ENCODE measurements at places on chromosomes 6 and 20.

DNA sequence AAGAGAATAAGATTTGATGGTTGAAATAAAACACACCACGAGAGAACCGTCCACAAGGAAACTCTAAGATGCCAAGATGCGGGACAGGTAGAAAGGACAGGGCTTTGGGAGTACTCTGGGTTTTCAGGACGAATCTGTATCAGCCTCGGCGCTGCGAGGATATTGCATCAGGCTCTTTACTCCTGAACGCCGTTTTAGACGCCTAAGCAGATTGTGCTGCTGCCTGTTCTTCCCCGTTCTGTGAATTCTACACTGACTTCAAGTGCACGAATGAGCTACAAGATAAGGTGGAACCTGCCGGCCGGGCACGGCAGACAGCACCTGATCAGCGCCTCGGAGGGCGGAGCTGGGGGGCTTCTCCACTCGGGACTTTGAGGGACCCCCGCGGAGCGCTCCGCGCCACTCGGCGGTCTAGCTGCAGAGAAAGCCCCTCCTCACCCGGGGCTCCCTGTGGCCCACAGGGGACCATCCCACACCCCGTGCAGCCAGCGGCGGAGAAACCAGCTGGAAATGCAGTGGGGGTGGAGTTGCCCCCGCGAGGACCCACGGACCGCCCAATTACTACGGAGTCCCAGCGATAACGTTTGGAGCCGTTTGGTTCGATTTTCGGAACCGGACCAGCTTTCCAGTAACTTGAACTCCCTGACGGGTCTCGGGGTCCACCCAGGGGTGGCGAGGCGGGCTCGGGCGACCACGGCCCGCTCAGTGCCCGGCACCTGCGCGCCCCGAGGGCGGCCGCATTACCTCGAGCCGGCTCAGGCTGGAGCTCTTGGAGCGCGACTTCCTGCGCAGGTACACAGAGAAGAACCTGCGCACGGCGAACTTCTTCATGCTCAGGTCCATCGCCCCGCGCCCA is 646 bp downstream of the RPS6KA2 start:
- peak; percentile 30 for DNase-seq

GRCh38 chr6:130065609-130066156 is 47.3 kb downstream of the L3MBTL3 start:
- no peak for DNase-seq

- no peak for DNase-seq
Measured at GRCh38 chr20:19269737-19270340, 57.4 kb downstream of the SLC24A3 start.

- peak; percentile 64 for DNase-seq
Measured at GRCh38 chr20:17885544-17885943, 83.0 kb downstream of the SNX5 start.

- DNase-seq, result no peak
Measured at GRCh38 chr6:23690453-23691049, 435.5 kb upstream of the NRSN1 start.

- peak; percentile 42 for DNase-seq
Measured at GRCh38 chr6:83514866-83515466, 2.6 kb downstream of the PRSS35 start.

- no peak for DNase-seq
Measured at GRCh38 chr6:81557811-81558210, 194.7 kb downstream of the TENT5A start.
